ENCODE measurements at places on chromosomes 16 and 17. TPM values are rescaled to one million over a fixed set of nuclear protein-coding genes. Genes with fewer than 3 reads are reported as not detected.

The GNGT2 gene
- 0.16 TPM for polyA plus RNA-seq

The FOXC2 gene
- polyA plus RNA-seq: 1.6 TPM

The TEDC2 gene
- polyA plus RNA-seq: 1.8 TPM

The AGRP gene
- not detected for polyA plus RNA-seq

The CBX2 gene
- polyA plus RNA-seq: 2.2 TPM

The KRT33A gene
- not detected for polyA plus RNA-seq

The ASGR1 gene
- polyA plus RNA-seq: 1.5 TPM

The SPIRE2 gene
- polyA plus RNA-seq: 1.5 TPM

The TP53TG3C gene
- not detected for polyA plus RNA-seq

The GRIN2A gene
- polyA plus RNA-seq: not detected

The TMEM238L gene
- polyA plus RNA-seq: not detected

The PYY gene
- not detected for polyA plus RNA-seq

The BLMH gene
- 20.3 TPM for polyA plus RNA-seq

The NTN3 gene
- 0.31 TPM for polyA plus RNA-seq
